ENCODE measurements at places on chromosomes 3 and 15. TPM values are rescaled to one million over a fixed set of nuclear protein-coding genes. Genes with fewer than 3 reads are reported as not detected.

- no peak for ATAC-seq
Observed at GRCh38 chr3:10933805-10934481, 58.6 kb upstream of the SLC6A1 start.

GRCh38 chr15:65787260-65787659 lies 4.8 kb downstream of the DENND4A start:
- no peak for ATAC-seq

DNA sequence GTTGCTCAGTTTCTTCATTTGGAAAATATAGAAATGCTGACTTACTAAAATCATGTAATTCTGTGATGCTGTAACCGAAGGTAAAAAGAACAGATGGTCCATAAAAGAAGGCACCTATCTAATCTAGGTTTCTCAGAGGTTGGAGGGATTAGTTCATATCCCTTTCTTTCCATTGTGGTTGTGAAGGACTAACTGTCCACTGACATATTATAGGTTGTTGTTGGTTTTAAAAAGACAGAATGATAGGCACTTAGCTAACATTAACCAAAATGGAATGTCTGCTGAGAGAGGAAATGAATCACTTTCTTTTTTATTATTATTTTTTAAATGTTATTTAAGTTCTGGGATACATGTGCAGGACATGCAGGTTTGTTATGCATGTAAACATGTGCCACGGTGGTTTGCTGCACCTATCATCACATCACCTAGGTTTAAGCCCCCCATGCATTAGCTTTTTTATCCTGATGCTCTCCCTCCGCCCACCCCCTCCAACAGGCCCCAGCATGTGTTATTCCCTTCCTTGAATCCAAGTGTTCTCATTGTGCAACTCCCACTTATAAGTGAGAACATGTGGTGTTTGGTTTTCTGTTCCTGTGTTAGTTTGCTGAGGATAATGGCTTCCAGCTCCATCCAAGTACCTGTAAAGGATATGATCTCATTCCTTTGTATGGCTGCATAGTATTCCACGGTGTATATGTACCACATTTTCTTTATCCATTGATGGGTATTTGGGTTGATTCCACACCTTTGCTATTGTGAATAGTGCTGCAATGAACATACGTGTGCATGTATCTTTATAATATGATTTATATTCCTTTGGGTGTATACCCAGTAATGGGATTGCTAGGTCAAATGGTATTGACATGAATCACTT lies 45.8 kb downstream of the ALDH1A2 start:
- ATAC-seq = no peak

BNC1 gene
- not detected for total RNA-seq

HYAL3 gene
- total RNA-seq = 13.0 TPM

OR5K2 gene
- not detected for total RNA-seq
